HTR-8/SVneo (cell line): ENCODE measurements at places on chromosomes 2 and 18.

DNA sequence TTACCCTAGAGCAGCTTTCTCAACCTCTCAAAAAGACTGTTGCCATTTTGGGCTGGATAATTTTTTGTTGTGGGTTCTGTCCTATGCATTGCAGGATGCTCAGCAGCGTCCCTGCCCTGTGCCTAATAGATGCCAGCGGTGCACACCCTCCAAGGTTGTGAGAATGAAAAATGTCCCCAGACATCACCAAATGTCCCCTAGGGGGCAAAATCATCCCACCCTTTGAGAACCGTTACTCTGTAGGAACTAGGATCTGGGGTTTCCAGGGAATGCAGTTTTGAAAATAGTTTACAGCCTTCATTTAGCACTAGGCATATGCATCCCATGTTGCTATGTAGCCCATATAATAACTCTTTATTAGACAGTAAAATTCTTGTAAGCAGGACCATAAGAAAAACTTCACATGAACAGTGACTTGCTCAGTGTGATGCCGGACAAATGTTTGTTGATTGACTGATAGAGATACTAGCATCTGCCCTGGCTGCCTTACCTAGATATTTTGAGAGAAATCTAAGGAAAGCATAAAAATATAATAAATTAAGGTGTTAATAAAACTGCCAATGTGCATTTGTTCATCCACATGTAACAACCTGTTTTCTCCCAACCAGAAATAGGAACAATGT lies 79.2 kb upstream of the EPC2 start:
- peak; percentile 28 for DNase-seq

DNA sequence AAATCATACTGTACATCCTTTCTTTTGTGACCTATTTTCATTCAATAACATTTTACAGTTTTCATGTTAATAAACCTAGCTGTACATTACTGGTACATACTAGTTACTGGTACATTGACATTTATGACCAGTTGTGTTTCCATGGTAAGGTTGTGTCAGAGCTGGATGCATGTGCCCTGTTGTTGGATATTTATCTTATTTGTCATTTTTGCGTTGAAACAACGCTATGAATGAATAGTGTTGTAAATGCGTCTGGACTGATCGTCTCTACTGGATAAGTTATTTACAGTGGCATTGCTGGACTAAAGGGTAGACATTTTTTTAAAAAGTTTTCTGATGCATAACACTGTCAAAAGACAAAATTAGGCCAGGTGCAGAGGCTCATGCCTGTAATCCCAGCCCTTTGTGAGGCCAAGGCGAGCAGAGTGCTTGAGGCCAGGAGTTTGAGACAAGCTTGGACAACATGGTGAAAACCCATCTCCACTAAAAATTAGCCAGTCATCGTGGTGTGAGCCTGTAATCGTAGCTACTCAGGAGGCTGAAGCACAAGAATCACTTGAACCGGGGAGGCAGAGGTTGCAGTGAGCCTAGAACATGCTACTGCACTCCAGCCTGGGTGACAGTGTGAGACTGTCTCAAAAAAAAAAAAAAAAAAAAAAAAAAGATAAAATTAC lies 40.2 kb downstream of the MCFD2 start:
- no peak for DNase-seq

DNA sequence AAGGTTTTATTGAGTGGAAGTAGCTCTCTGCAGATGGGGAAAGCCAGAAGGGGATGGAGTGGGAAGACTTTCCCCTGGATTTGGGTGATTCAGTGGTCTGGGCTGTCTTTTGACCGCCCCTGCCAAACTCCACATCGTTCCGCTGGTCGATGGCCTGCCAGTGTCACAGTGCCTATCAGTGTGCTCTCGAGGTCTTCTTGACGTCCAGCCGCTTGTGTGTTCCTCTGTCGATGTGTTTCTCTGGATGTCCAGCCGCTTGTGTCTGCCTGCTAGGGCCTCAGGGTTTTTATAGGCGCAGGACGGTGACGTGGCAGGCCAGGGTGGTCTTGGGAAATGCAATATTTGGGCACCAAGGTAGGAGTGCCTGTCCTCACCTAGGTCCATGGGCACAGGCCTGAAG lies 1371.4 kb upstream of the PIK3C3 start:
- DNase-seq: no peak

- DNase-seq: no peak
Observed at GRCh38 chr2:15517793-15518192, 43.3 kb downstream of the NBAS start.

- no peak for DNase-seq
Observed at GRCh38 chr2:193482557-193482956, 1287.8 kb upstream of the TMEFF2 start.

DNA sequence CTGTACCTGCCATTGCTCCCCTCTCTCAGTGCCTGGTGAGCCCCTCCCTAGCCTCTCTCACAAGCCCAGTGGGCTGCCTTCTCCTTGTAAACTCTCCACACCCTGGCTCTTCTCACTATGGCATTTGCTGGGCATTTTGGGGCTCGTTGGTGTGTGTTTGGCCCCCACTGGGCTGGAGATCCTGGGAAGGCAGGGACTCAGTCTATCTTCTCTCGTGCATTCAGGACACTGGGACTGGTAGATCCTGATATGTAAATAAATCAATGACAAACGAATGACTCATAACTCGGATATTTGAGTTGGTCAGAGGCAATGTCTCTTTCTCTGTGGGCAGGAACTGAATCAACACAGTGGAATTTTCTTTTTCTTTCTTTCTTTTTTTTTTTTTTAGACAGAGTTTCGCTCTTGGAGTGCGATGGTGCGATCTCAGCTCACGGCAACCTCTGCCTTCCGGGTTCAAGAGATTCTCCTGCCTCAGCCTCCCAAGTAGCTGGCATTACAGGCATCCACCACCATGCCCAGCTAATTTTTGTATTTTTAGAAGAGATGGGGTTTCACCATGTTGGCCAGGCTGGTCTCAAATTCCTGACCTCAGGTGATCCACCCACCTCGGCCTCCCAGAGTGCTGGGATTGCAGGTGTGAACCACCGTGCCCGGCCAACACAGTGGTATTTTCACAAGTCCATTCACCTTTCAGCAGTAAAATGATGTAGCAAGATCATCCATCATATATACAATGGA lies 144.6 kb upstream of the SPRED2 start:
- DNase-seq: peak; percentile 96

DNA sequence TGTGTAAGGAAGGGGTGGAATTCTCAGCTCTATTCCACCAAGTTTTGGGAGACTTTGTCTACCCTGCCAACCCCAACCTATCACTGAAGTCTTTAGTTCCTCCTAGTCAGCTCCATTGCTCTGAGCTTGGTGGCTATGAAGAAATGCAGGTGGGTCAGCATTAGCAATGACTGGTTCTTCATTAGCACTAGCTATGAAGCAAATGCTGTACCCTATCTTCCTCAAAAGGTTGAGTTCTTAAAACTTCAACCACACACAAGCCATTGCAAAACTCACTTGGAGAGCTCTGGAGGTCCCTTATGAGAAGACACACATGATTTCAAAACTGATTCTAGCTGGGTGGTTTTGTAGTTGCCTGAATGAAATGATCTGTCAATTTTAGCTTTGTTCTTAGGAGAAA lies 193.8 kb downstream of the IKZF2 start:
- DNase-seq: no peak

- no peak for DNase-seq
Observed at GRCh38 chr2:159606287-159606686, 10.1 kb downstream of the BAZ2B start.

- DNase-seq: no peak
Observed at GRCh38 chr2:168431301-168432024, 24.6 kb upstream of the CERS6 start.

- no peak for DNase-seq
Observed at GRCh38 chr2:200226451-200227426, 79.8 kb upstream of the SPATS2L start.

GRCh38 chr2:231118614-231118942 lies 6.3 kb downstream of the HTR2B start:
- DNase-seq: no peak

DNA sequence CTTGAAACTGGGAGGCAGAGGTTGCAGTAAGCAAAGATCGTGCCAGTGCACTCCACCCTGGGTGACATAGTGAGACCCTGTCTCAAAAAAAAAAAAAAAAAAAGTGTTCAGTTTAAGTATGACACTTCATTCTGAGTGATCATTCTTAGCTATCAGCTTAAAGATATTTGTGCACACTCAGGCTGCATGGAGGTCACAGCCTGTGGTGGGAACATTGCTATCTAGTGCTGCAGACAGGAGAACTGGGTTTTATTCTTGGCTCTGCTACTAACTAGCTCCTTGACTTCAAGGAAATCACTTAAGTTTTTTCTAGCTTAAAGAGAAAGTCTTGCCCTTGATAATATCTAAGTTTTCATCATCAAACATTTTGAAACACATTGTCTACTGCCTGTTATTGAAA lies 391.3 kb upstream of the CDH7 start:
- DNase-seq: no peak

- DNase-seq: no peak
Observed at GRCh38 chr2:71718686-71719085, 265.3 kb downstream of the DYSF start.

GRCh38 chr2:222944552-222944951 lies 83.7 kb downstream of the ACSL3 start:
- no peak for DNase-seq

DNA sequence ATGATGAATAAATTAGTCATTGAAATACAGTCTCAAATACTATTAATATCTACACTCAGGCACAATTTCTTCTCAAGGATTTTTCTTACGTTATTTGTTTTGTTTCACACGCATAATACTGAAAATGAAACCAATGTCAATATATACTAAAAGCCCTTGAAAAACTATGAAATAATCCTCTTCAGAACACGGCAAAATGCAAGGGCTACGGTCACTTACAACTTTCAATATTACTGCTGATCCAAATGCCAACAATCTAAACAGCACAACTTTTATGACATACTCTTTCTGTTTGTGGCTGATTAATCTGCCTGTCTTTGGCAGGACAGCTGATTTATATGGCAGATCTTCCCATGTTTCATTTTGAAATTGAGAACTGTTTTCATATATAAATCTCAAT lies 68.3 kb downstream of the LRPPRC start:
- DNase-seq: no peak

DNA sequence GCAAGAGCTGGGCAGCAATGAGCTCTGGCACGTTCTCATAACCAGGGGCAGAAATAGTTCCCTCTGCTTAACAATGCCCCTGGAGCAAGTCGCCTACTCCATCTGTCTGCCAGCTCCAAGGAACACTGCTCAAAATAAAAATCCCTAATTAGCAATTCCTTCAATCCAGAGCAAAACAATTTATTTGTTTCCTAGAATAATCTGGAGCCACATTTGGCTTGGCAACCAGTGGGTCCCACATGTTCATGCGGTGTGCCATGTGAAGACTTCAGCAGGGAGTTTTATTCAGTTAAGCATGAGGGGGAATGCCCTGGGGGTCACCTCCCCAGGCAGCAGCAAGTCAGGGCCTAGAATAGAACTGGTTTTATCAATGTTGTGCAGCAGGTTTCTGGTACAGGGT lies 7.6 kb upstream of the EGR4 start:
- DNase-seq: no peak

DNA sequence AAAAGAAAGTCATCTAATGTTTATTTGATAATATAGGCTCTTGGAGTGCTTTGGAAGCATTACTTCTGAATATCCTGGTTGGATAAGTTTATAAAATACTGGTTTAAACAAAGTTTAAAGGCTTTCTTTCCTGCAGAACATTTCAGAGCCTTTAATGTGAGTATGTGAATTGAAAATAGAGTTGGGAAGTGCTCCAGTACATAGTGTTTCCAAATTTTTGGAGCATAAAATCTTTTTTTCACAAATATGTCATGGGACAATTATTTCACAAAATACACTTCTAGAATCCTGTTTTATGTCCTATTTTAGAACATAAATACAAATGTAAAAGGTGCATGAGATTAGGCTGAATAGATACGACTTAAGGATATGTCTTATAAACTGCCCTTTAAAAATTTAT lies 158.9 kb upstream of the HNRNPA3 start:
- no peak for DNase-seq

GRCh38 chr18:46283895-46284295 lies 179.7 kb downstream of the HAUS1 start:
- no peak for DNase-seq

- no peak for DNase-seq
Observed at GRCh38 chr2:186695081-186695756, 1.4 kb downstream of the FAM171B start.

DNA sequence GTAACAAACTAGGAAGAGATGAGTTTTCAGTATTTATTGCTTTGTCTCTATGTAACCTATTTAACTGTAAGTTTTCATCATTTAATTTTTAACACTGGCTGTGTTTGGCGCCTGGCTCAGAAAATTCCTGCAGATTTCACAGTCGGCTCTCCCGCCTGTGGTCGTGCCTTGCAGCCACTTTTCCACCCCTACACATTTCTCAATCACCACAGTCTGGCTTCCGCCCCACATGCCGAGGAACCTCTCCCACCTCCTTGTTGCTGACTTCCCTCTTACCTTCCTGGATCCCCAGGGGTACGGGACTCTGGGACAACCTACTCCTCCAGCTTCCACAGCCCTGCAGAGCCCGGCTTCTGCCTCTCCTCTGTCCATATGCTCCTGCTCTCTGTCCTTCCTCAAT lies 41.6 kb upstream of the MGAT4A start:
- no peak for DNase-seq

GRCh38 chr2:20762945-20763683 lies 59.8 kb downstream of the LDAH start:
- no peak for DNase-seq

DNA sequence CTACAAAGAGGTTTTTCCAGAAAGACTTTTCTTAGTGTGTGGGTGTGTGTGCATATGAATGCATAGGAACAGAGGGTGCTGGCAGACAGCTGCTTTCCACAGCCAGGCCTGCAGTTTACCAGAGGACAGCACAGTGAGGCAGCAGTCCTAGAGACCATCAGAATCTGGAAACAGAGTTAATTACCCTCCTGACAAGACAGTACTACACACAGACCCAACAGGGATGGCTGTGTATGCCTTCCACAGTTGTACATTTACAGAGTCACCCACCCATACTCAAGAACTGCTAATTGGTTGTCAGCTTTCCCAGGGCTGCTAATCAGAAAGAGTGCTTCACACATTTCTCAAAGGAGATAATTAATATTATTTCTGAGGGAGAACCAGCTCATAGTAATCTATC lies 104.7 kb downstream of the FEZ2 start:
- DNase-seq: no peak

GRCh38 chr2:21067859-21068537 lies 24.1 kb upstream of the APOB start:
- DNase-seq: no peak

- no peak for DNase-seq
Observed at GRCh38 chr18:60197671-60198462, 174.7 kb downstream of the MC4R start.

DNA sequence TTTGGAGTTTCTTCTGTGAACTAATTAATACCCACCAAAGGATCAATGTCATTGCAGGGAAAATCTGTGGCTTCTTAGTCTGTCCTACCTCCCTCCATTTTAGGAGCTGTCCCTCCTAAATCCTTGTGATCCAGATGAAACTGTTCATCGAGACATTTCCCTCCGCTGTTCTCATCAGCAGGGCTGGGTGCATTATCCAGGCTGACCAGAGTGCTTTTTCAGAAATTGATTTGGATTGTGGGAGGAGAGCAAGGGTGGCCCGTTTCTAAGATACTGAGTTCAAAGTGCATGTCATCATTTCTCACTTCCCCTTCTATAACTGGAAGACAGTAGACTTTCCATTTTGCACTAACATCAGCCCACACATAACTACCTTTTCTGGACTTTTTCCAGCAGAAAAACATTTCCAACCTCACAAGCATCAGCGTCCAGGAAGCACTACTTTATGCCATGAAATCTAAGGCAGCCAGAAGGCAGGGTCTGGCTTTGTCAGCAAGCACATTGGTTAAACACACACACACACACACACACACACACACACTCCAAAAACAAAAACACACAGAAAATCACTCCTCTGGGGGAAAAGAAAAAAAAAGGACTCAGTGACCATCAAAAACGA lies 94.1 kb downstream of the ANKRD44 start:
- DNase-seq: no peak
